ENCODE measurements at places on chromosomes 1 and 21.

DNA sequence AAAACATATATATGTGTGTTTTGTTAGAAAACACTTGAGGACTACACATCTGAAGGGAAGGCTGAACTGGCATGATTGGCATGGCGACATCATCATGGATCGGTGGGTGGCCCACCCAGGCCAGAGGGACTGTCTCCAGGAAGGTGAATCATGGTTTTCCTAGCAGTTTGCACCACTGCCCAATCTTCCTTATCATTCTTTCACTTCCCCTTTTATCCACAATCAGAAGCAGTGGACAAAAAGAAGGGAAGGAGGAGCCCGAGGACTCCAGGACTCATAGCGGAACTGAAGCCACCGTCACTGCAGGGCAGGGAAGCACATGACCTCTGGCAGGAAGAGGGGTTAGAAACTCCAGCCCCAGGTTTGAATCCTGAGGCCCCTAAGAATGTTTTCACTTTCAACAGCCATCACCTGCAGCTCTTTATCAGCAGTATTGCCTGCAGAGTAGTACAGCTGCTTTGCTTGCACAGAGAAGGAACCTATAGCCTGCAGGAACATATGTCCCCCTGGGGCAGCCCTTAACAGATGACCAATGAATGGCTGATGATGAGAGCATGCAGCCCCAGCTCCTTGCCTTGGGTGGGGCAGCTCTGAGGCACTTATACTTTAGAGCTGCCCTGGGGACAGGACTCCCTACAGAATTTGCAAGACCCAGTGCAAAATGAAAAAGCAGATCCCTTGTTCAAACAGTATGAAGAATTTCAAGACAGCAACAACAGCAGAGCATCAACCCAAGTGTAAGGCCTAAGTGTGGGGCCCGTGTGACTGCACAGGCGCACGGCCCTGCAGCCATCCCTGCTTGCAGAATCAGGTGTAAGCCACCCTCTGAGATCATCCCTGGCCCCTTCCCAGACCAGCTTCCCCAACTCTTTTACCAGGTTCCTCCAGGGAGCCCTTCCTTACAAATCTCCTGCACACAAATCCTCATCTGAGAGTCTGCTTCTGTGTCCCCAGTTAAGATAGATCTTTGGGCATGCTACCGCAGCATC, 241.8 kb upstream of the IRF2BP2 start:
- DNase-seq, result no peak

DNA sequence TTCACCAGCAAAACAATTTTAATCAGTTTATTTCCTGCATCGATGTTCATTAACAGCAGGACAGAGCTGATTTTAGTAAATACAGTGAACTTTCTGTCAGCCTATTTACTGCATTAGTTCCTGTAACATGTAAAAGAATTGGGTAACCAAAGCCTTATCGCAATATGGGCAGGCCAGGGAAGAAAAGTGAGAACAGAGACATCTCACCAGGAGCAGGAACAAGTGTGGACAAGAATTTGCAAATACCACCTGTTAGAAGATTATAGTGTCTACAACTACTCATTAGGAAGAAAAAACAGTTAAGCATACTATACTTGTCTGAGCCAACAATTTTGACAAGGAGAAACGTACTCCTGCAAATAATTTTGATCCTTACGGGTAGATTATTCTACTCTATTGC, 1293.9 kb downstream of the PLA2G4A start:
- DNase-seq, result no peak

DNA sequence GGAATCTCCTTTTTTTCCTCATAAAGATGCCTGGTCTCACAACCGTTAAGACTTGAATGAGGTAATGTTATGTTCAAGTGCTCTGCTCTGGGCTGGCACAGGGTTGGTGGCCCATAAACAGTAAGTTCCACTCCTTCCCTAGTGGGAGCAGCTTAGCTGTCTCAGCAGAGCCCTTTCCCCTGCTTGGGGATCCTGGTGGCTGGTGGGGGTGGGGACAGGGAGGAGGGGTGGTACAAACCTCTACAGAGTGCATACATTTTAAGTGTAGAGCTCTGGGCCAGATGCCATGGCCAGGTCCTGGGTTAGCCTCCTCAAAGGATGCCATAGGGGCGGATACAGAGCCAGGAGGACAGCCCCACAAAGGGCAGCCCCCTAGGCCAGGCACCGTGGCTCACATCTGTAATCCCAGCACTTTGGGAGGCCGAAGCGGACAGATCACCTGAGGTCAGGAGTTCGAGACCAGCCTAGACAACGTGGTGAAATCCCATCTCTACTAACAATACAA, 20.7 kb upstream of the PADI1 start:
- no peak for DNase-seq

DNA sequence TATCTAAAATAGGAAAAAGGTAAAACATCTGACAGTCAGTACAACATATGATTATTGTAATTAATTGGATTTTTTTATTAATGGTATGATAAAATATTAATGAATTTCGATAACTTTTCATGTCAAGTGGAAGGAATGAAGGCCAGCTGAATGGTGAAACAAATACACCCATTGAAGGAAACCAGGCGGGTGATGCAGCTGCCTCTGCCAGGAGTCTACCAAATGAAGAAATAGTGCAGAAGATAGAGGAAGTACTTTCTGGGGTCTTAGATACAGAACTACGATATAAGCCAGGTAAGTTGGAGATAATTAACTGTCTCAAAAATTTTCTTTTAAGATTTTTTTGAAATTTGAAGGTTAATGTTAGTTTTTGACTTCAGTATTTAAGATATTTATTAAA, 3.2 kb downstream of the SON start:
- no peak for DNase-seq

DNA sequence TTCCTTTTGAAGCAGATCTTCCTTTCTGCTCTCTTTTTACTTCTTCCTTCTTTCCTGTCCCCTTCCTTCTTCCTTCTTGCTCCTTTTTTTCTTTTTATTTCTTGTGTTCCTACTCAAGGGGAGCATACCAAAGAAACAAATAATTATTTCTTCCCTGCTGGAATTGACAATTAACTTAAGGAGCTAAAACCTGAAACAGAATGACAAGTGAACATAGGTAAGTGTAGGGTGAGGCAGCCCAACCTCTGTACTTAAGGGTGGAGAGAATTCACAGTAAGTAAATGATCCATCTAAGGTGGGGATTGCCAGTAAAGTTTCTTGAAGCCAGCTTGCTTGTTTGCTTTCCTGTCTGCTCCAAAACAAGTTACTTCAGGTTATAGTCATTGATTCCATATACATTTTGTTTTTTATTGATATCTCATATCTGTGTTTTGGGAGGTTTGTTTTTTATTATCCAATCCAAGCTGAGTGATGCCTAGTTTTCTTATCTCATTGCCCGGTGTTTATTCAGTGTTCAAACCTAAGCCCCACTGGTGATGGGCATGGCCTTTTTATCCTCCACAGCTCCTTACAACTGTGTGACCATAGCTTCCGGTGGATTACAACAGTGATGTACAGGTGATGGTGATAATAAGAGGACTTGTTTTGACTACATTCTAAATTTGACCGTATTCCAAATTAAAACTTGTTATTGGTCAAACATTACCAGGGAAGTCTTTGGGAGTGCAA, 133.2 kb upstream of the IVNS1ABP start:
- no peak for DNase-seq
